Stimulated activated CD4-positive, alpha-beta T cell treated with anti-CD3 and anti-CD28 coated beads, Interleukin-15, amount 100 ng/mL, for 48 hours (primary cell): ENCODE measurements at places on chromosomes 6 and 20.
A peak's percentile ranks its signal among the peaks of the same experiment; 100 is the strongest.

DNA sequence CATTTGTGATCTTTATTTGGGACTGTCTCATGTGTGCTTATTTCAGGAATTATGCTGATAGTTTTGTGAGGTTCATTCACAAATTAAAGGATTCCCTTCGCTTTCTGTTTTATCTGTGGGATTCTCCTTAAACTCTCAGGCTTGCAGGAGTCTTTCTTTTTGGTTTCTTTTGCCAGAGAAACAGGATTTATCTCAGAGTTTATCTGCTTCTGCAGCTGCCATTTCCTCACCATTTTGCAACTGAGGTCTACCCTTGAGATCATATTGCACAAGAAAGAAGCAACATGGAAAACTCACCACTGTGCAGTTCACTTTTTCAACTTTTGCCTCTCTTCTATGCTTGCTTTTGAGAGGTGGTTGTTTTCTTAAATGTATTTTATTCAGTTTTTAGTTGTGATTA, 201.0 kb downstream of the PRL start:
- no peak for DNase-seq

GRCh38 chr20:38092915-38093314, 59.4 kb downstream of the RPRD1B start:
- no peak for DNase-seq

- no peak for DNase-seq
Observed at GRCh38 chr6:27679964-27680694, 207.2 kb upstream of the ZNF184 start.

DNA sequence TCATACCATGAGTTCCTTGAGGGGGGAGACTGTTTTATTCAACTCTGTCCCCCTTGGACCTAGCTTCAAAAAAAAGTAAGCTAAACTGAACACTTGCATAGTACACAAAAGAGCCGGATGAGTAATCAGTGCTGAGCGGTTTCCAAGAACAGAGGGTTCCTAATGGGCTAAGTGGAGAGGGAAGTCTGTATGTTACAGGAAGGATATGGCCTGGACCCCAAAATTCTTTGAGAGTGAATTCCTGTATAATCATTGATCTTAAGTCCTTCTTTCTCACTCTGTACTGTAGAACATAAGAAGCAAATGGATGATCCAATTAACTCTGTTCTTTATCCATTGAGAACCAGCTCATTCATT, 324.7 kb upstream of the CNR1 start:
- no peak for DNase-seq

- no peak for DNase-seq
Observed at GRCh38 chr6:85424981-85425380, 24.9 kb upstream of the NT5E start.

- DNase-seq: no peak
Observed at GRCh38 chr6:119430805-119431204, 81.2 kb upstream of the MAN1A1 start.

GRCh38 chr20:46631874-46632446, 19.3 kb downstream of the SLC13A3 start:
- no peak for DNase-seq

DNA sequence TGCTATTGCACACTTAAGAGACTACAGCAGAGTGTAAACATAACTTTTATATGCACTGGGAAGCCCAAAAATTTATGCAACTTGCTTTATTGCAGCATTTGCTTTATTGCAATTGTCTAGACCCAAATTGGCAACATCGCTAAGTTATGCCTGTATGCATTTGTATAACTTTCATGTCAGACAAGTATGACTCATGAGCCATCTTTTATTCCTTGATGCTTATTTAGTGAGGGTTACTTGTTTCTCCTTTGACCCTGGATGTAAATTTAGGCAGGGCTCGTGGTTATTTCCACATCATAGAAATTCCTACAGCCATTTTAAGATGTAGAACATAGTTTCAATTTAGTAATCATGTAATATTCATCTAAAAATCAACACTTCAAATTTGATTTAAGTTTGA, 130.3 kb upstream of the LY86 start:
- no peak for DNase-seq

DNA sequence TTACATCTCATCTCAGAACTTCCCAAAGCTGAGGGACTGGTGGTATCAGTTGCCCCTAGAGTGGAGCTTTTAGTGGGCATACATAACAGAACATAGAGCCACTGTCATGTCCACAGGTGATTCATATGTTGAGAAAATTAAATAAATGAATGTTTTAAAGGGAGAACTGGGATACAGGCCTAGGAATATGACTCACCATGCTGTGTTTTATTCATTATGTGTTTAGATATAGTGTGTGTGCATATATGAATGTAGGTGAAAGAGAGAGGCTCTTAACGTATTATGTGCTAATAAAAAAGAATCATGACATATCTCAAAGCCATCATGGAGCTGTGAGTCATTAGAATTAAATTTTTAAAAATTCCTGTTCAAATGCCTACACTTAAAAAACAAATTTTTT, 332.2 kb upstream of the RSPO3 start:
- no peak for DNase-seq

GRCh38 chr20:1301031-1301529, 27.9 kb downstream of the SDCBP2 start:
- DNase-seq: peak; percentile 43

- no peak for DNase-seq
Observed at GRCh38 chr6:38168699-38169098, 349.2 kb downstream of the ZFAND3 start.

- DNase-seq: no peak
Observed at GRCh38 chr20:57545927-57546662, 14.8 kb upstream of the PCK1 start.

DNA sequence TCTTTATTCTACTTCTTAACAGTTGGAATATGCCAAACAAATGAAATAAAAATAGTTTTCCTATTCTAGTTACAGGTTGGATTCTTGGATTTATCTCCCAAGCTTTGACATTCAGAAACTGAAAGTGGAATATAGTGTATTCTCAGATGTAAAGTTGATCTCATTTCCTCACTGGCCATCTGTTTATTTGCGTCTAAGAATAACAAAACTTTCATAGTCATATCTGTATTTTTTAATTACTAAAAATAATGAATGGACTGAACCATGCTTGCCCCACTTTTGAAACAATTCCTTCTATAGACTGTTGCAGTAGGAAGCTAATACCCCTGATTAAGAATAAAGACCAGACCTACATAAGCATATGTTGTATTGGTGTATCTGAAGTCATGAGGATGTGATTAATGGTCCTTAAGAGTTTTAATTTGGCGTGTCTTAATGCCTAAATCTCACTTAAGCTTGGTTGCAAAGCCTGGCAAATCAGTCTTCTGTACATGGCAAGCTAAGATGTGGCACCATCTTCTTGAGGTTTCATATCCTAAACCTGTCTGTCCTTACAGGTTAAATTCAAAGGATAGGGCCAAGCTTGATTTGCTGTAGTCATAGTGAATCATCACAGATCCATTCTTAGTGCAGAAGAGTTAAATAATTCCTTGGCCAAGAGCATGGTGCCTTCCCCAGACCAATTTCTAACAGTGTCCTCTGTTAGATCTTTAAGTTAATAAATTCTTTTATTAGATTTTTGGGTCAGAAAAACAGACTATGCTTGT, 58.9 kb downstream of the FOXO3 start:
- no peak for DNase-seq

- DNase-seq: no peak
Observed at GRCh38 chr6:28727559-28728211, 196.1 kb downstream of the TRIM27 start.

GRCh38 chr6:152905551-152906299, 77.1 kb downstream of the FBXO5 start:
- no peak for DNase-seq

GRCh38 chr6:45712786-45713185, 302.9 kb downstream of the CLIC5 start:
- no peak for DNase-seq

DNA sequence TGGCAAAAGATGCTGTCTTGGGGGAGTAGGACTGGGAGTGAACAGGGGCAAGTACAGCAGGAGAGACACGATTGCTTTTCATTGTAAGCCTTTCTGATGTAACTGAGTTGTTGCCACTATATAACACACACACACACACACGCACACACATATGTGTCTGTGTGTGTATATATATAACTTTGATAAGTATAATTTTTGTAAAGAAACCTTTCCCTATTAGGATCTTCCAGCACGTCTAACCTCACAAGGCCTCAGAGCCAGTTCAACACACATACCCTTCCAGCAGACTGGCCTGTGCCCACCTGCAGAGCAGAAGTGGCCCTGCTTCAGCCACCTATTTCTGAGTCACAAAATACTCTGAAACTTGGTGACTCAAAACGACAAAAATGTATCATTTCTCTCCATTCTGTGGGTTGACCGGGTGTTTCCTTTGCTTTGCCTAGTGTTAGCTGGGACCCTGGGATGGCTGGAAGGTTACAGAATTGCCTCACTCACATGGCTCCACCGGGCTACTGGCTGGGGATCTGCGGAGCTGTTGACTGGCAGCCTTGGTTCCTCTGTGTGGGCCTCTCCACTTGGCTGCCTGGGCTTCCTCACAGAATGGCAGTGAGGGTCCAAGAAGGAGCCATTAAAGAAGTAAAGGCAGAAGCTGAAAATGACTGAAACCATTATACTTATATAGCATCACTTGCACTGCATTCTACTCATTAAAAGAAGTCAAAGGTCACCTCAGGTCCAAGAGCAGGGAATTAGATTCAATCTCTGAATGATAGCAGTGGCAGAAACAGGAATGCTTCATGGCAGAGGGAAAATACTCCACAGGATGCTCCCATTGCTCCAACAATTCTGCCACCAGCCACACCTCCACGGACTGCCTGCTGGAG, 126.4 kb downstream of the BANF2 start:
- DNase-seq: no peak

DNA sequence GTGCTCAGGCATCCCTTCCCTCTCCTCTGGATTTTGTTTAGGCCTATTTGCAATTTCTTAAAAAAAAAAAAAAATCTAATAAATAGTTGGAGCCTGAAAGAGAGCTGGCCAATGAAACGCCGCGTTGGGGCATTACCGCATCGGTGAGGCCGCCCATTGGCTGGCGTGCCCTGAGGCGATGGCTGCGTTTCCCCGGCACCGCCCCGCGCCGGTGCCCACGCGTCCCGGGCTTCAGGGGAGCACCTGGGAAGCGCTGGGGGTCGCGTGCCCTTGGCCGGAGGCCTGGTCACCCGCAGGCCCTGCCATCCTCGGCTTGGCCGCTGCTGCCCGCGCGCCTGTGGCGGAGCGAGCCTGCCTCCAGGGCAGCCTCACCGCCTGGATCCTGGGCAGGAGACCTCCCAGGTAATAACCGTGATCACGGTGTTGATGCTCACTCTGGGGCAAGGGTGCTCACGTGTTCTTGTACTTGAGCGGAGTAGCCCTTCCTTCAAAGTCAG, 155.4 kb downstream of the NRN1 start:
- DNase-seq: peak; percentile 44

GRCh38 chr6:148738946-148739821, 7.6 kb upstream of the UST start:
- DNase-seq: no peak

GRCh38 chr20:60662307-60662706, 589.8 kb upstream of the CDH4 start:
- no peak for DNase-seq

GRCh38 chr6:106979435-106979884, 4.9 kb upstream of the CD24 start:
- peak; percentile 52 for DNase-seq

DNA sequence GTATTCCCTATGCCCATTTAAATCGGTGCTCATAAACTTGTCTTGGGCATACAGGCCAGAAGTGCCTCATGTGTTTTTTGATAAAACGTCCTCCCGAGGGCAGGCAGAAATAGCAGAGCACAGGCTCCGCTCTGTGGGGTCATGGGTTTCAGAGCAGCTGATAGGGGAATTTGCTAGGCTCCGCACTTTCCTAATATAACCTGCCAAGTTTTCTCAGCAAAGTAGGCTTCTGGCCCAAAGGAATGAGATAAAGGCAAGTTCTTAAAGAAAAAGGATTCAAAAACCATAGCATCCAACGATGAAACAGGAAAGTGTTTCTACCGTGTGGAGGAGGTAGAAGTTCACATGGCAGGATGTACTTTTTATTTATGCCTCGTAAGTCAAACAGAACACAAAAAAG, 69.8 kb upstream of the RALGAPA2 start:
- no peak for DNase-seq
